Muscle of back (tissue), 13 donors: ENCODE measurements at places on chromosomes 5 and 9. TPM values are rescaled to one million over a fixed set of nuclear protein-coding genes. Genes with fewer than 3 reads are reported as not detected.

- no peak for DNase-seq
These were observed 150.7 kb upstream of the RASGRF2 start for GRCh38 chr5:80809451-80809850.

GRCh38 chr9:34862043-34862442, 96.0 kb upstream of the PHF24 start:
- no peak for DNase-seq

GRCh38 chr5:111934511-111934910, 177.5 kb upstream of the NREP start:
- DNase-seq, result no peak

DNA sequence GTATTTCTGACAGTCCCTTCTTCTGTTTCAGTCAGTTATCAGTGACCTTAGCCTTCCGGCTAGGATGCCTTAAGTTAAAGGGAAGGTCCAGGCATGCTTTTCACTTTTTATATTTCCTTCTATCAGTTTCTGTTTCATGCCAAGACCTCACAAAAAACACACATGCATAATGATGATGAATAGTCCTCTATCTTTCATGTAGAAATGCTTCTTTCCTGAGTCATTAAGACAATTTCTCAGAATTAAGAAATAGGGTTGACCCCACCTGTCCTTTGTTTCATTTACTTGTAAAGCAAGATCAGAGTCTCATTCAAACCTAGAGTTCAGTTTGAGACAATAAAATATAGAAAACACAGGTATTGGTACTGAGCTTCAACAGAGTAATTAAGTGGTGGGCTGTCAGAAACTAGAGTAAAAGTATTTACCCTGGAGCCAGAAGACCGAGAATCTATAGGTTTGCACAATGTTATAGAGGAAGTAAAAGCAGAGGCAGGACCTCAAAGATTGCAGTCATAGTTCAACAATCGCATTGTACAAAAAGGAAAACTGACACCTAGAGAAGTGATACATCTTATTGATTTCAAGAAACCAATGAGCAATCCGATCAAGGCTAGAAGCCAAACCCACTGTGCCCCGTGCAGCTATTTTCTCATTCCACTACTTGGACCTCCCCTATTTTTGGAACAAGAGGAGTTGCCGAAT, 118.7 kb upstream of the PUM3 start:
- no peak for DNase-seq

DNA sequence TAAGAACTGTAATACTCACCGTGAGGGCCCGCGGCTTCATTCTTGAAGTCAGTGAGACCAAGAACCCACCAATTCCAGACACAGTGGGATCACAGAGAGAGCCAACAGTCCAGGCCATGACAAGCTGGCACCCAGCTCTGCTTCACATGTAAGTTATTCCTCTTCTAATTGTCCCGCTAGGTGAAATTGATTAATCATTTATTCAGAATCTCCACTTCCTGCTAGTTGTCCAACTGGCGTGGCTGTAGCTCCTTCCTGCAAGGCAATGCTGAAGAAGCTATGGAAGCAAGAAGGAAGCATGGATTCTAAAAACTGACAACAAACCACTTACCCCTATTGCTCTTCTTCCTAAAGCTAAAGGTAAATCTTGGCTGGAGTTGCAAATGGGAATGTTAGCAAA, 30.0 kb upstream of the GLRX start:
- DNase-seq, result no peak

GRCh38 chr5:92418341-92418740, 1035.2 kb upstream of the ARRDC3 start:
- DNase-seq, result peak; percentile 66

GRCh38 chr5:83785176-83785668, 64.6 kb upstream of the HAPLN1 start:
- DNase-seq, result no peak

DNA sequence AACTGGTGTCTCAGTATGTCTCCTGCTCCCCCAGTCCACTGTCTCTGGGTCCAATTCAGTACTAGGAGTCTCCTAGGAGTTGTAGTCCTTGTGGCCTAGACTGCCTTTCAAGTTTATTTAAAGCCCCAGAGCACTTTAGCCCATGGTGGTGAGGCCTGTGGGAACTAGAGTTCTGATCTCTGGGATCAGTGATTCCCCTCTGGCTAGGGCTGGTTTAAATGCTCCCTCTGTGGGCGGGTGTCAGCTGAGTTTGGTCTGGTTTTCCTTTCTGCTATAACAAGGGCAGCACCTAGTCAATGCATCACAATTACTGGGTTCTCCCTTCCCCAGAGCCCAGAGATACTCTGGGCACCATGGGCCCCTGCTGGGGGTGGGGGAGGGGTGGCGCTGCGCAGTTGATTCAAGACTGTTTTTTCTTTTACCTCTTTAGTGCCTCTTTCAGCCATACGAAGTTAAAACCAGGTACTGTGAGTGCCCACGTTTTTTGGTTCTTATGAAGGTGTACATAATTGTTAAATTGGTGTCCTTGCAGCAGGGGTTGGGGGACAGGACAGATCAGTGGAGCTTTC, 9.3 kb upstream of the SLC36A3 start:
- DNase-seq, result no peak

- no peak for DNase-seq
These were observed 1.2 kb downstream of the ABO start for GRCh38 chr9:133273819-133274218.

DNA sequence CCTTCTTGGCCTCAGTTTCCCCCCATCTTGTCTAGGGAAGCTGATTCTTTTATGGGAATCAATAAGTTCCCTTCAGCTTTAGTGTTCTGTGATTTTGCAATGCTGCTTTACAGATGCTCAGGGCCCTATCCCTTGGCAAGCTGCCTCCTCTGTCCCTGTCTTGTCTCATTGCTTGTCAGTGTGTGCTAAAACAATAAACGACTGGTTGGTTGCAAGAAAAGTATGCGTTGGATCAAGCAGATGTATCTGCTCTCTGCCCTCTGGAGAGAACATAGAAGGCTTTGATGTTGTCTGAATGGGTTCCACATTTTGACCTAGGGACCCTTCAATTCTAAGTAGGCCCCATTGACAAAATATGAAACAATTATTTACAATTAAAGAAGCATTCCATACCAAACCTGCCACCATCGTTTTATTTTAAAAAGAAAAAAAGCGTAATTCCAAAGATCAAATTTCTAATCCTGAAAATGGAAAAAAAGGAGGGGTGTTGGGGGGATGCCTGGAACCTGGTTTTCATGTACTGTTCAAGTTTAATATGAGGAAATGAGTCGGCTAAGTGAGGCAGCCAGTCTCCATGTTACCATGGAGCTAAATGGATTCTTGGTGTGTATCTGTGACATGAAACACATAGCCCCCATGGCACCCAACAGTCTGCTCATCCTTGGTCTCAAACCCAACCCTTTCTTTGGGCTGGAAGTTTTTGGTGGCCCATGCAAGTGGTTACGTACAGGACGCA, 31.2 kb upstream of the TARS1 start:
- DNase-seq, result peak; percentile 42

- DNase-seq, result no peak
These were observed 189.0 kb downstream of the RGS3 start for GRCh38 chr9:113652355-113653152.

DNA sequence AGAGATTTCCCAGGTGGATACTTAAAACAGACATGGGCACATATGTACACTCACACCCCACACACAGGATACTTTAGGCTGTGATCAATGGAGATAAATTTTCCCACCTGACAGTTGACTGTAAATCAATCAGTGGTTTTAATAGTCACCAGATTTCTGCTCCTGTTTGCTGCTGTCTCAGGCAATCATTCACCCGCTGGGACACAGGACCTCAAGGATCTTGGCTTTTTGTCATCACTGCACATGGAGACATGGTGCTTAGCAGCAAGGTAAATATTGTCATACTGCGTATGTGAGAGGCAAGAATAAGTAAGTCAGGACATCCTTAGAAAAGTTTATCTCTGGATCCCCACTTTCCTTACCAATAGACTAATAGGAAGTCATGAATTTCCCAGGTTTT, 60.8 kb upstream of the KLF9 start:
- peak; percentile 52 for DNase-seq

GRCh38 chr5:166354332-166354731, 1937.1 kb upstream of the WWC1 start:
- no peak for DNase-seq

DNA sequence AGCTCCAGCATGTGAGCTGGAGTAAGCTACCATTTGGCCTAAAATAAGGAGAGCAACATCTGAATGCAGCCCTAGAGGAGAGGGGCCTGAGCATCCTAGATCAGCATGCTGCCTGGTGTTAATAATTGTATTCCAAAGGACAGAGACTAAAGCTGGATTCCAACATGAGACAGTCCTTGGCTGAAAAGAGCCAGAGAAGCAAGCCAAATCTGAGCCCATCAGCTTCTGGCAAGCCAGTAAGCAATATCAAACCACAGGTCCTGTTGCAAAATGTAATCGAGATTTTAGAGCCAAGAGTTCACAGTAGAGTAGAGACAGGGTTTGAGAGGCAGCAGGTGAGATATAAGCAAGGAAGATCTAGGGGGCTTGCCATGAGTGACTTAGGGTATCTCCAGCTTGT, 42.3 kb upstream of the DMAC1 start:
- no peak for DNase-seq

DNA sequence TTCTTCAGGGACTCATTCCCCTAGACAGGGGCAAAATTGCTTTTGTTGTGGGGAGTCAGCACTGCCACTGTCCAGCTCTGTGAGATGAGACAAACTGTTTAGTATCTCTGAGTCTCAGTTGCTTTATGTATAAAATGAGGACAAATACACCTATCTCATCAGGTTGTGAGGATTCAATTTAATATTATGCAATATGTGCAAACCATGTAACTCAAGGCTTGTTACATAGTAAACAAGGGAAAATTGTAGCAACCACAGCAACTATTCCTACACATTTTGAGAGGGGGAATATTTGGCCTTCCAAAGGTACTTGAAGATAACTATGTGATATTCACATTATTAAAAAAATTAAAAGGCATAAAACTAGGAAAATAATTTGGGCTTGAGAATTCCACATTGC, 411.9 kb upstream of the SLC30A5 start:
- no peak for DNase-seq

GRCh38 chr9:112112519-112112918, 62.6 kb downstream of the SUSD1 start:
- DNase-seq, result no peak

The FOXD4L3 gene
- 0.27 TPM for polyA plus RNA-seq

The SOHLH1 gene
- polyA plus RNA-seq, result 0.26 TPM

The RNF208 gene
- polyA plus RNA-seq, result 2.0 TPM

The SPATA31E1 gene
- polyA plus RNA-seq, result not detected

The MELK gene
- 9.8 TPM for polyA plus RNA-seq

The C7 gene
- polyA plus RNA-seq, result 1.4 TPM

The PCDHGA8 gene
- polyA plus RNA-seq, result 0.48 TPM

The TIMD4 gene
- 5.2 TPM for polyA plus RNA-seq

The PCDHA1 gene
- 0.11 TPM for polyA plus RNA-seq

The SPATA6L gene
- 0.46 TPM for polyA plus RNA-seq

The PCDHGC5 gene
- polyA plus RNA-seq, result 0.37 TPM

The CER1 gene
- 0.56 TPM for polyA plus RNA-seq

The ZSWIM6 gene
- 8.2 TPM for polyA plus RNA-seq
